Nephron progenitor cell (in vitro differentiated cells): ENCODE measurements at places on chromosomes 2 and 18.

DNA sequence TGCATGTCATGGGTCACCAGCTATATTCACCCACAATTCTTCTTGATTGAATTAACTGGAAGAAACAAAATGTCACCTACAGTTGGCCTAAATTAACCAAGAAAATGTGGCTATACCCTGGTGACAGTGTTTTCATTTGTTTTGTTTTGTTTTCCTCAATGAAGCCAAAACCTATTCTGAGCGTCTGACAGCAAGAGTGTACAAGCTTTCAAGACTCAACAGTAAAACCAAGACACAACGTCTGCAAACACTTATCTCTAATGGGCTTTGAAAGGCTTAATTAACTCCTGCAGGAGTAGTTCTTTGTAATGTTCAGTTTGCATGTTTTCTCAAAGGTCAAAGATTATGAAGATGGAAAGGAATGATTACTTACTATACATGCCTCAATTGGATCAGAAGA lies 827.6 kb upstream of the KLHL29 start:
- no peak for DNase-seq

DNA sequence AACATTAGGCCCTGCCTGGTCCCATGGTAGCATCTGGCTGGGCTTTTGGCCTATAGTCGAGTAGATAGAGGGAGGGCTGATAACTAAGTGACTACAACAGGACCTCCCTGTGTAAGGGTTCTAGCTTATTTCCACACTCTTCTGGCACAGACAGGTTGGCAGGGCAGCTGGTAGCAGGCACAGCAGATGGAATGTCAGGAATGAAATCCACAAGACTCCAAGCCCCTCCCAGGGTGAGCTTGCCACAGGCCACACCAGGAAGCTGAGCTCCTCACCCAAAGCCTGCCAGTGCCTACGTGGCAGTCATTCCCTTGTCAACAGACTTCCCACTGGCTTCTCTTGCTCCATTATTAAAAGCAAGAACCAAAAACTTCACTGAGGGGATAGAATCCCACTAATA lies 20.7 kb upstream of the C1QL2 start:
- DNase-seq: no peak

- DNase-seq: no peak
These were observed at the start of gene IL36A for GRCh38 chr2:113005030-113005509. Gene IL36A, plus strand, starts transcription at chr2:113005459. Its CDS starts 413 bp downstream, at chr2:113005872.

DNA sequence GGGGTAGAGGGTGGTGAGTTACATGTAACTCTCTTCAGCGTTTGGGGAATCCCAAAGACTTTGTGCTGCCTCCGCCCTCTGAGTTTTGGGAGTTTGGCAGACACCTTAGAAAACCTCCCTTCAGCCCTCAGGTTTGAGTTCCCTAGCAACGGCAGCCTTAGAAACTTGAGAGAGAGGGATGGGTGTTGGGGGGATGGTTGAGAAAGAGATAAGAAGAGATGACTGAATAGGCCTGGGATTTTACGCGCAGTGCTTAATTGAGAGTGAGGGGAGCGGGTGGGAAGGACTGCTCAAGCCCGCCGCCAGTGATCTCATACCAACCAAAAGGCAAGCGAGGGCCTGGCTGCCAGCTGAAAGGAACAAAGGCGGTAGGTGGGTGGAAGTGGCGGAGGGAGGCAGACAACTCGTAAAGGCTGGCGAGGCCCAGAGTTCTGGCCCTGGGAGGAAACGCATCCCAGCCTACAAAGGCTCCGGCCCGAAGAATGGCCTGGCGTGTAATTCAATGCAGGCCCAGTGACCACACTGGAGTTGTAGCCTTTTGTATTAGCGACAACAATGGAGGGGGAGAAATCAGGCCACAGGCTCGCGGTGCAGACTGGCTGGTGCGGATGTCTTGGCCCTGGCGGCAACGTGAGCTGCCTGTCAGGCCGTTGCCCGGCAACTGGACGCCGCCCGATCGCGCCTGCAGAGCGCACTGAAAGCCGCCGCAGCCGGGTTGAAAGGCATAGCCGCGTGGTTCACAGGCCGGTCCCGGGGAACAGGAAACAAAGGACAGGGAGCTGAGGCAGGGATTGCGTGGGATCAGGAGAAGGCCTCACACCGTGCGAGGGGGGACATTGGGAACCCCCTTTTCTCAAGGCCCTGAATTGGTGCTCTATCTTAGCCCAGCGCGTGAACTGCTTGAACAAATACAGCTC lies 39.9 kb upstream of the DARS1 start:
- DNase-seq: peak; percentile 87

DNA sequence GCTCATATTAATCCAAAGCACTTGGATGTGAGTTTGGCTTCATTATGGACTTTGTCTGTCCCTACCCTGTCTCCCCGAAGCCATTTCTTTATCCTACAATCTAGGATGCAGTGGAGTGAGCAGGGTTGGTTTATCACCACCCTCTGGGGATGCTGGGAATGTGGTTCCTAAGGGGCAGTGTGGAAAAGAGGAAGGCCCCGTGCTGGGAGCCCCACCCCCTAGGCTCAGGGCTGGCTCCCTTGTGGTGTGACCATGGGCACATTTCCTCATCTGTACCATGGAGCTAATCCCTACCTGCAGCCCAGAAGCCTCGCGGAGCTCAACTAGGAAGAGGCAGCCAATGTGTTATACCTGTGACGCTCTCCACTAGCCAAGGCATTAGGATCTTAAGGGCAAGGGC lies 92.5 kb downstream of the TGOLN2 start:
- DNase-seq: no peak

DNA sequence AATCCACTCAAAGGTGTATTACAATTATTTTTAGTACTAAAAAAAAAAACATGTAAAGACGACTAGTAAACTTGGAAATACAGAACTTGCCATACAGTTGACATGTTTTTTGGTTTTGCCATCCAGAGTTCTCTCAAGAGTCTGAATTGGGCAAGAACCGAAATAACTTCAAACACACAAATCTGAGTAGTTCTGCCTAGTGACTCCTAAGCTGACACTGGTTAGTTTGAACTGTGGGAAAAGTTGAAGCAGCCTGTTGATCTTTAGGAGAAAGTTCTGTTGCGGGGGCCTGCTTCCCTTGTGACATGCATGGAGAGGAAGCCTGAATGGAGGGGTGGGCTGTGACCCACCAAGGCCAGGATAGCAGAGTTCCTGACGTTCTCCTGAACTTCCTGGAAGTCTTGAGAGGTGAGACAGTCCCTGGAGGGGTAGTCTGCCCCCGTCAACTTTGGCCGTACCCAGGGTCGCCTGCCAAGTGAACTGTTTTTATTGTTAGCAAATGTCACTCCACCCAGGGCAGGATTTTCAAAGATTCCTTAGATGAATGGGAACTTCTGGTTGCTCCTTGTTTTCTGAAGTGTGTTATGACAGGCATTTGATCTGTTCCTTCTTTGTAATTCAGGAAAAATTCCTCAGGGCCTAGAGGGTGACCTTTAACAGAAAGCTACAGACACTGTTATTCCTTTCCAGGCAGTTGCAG lies 85.6 kb upstream of the SPTBN1 start:
- DNase-seq: no peak

GRCh38 chr2:191029280-191029950 lies 15.4 kb upstream of the STAT1 start:
- DNase-seq: no peak
